ENCODE measurements at places on chromosomes 11 and 22.

GRCh38 chr11:110071197-110071596 is 22.0 kb upstream of the ZC3H12C start:
- no peak for DNase-seq

GRCh38 chr11:92300876-92301275 is 76.3 kb downstream of the FAT3 start:
- DNase-seq = no peak

DNA sequence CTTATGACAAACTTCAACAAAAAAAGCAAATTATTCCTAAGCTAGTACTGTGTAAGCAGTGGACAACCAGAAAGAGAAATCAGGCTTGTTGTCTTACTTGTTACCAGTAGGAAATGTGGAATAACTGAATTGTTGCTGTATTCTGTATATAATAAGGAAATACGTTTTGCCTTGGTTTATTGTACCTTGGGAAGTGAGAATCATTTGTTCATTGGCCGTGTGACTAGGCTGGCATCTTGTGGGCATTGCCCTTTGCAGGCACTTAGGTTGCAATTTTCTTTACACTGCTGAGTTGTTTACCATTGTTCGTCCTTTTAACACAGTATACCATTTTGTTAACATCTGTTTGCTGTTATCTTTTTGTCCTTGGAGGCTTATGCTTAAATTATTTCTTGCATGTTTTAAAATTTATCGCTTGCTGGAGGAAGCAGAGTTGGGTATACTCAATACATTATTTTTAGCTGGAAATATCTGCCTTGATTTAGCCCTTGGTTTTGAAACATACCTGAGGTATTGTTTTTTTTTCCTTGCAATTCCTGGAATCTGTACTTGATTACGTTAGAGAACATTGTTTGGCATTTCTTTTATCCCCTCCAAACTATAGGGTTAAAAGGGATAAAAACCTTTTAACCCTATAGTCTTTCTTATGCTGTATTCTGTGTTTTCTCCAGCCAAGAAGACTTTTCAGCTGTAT is 109.3 kb downstream of the DDX10 start:
- no peak for DNase-seq

- DNase-seq = no peak
Measured at GRCh38 chr22:25113316-25113721, 86.3 kb upstream of the CRYBB3 start.

- DNase-seq = no peak
Measured at GRCh38 chr11:27839226-27839913, 139.1 kb upstream of the BDNF start.

DNA sequence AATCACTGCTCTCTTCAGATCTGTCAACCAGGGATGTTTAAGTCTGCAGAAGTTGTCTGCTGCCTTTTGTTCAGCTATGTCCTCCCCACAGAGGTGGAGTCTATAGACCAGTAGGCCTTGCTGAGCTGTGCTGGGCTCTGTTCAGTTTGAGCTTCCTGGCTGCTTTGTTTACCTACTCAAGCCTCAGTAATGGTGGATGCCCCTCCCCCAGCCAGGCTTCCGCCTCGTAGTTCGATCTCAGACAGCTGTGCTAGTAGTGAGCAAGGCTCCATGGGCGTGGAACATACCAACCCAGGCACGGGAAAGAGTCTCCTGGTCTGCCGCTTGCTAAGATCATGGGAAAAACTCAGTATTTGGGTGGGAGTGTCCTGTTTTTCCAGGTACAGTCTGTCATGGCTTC is 27.6 kb upstream of the CASP12 start:
- DNase-seq = no peak

GRCh38 chr11:103344886-103345285 is 235.7 kb downstream of the DYNC2H1 start:
- DNase-seq = no peak

DNA sequence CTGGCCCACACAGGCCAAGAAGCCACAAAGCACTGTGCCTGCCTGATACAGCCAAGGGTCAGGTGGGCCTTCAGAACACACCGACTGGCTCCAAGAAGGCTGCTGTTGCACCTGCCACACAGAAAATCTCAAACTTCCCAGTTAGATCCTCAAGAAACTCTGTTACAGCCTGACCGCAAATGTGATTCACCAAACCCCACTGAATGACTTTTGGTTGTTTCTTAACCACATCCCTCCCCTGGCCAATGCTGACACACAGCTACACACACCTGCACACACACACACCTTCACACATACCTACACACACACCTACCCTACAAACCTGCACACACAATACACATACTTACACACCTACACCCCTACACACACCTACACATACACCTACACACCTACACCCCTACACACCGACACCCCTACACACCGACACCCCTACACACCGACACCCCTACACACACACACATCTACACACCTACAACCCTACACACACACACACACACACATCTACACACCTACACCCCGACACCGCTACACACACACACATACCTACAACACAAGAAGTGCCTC is 31.5 kb downstream of the CDKN1C start:
- DNase-seq = no peak

DNA sequence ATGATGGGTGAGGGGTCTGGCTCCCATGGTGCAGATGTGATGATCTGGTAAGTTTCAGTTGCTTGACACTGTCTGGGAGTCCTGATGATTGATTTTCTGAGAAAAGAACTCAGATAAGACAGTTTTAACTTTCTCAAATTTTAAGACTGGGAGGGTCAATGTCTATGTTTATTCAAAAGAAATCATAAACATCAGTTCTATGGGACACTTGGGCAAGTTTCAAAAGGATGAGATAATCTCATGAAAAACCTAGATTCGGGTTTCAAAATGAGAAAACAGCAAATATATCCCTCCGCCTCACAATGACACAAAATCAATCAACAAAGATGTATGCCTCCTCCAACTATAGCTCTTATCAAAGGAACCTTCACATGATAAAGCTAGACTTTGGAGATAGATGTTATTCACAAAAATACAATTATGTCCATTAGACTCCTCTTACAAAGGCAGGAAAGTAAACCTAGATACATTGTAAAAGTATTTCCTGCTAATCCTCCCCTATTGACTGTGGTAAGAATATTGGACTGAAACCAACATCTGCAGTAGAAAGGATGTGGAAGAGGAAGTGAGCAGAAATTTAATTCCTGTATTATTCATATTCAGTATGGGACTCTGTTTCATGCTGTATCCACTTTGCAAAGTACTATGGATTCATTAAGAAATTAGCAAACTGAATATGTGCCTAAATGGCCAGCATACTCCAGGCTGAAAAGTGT is 21.6 kb downstream of the SVIP start:
- no peak for DNase-seq

DNA sequence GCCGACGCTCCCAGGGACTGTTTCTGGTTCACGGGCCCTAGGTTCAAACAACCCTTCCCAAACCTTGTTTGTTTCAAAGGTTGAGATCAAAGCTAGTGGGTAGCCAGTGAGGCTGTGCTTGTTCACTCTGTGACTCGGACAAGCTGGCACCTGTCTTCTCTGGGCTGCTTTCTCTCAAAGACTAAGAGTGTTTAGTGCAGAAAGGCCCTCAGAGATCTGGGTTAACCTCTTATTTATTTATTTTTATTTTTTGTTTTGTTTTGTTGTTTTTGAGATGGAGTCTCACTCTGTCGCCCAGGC is 13.0 kb upstream of the MALAT1 start:
- no peak for DNase-seq

- DNase-seq = no peak
Measured at GRCh38 chr11:35997902-35998520, 54.1 kb downstream of the LDLRAD3 start.

DNA sequence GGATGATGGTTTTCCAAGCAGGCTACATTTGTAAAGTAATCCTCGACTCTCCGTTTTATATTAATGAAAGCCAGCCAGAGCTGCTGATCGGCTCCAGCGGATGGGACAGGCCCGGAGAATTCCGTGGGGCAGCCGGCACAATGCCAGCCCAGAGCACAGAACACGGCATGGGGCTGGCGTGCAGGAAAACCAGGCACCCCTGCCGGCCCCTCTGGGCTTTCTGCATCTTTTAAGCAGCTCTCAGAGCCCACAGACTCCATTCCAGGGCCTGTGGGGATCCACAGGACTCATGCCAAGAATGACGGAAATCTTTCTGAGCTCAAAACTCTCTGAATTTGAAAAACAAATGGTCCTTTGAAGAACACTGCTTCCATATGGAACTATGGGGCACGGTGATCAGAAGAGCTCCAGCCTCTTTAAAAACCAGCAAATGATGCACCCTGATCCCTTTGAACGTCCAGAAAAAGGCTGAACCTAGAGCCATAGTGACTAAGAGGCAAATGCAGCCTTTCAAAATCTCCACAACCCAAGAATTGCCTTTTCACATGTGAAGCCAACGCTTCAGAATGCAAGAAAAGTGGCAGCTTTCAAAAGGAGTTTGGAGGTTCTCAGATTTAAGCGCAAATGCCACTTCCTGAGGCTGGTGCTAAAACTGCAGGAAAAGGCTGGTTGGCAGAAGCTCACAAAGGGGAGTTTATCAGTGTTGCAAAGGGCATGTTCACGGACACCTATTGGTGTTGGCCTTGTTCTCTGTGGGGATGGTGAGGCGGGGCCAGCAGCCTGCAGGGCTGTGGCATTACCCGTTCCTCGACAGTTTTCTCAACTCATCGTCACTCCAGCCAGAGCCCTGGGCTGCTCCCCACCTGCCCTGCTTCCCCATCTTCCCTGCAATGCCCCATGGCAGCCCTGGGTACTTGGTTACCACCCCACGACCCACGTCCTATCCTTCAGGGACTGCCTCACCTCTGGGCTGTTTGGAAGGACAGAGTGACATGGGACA is 212.5 kb downstream of the CTTN start:
- DNase-seq = no peak

- DNase-seq = no peak
Measured at GRCh38 chr22:17794726-17795542, 20.7 kb upstream of the BID start.

GRCh38 chr11:102430158-102430836 is 22.3 kb downstream of the TMEM123 start:
- no peak for DNase-seq

GRCh38 chr11:22133776-22134175 is 59.1 kb upstream of the ANO5 start:
- DNase-seq = no peak

- no peak for DNase-seq
Measured at GRCh38 chr22:30830907-30831306, 136.2 kb downstream of the OSBP2 start.

DNA sequence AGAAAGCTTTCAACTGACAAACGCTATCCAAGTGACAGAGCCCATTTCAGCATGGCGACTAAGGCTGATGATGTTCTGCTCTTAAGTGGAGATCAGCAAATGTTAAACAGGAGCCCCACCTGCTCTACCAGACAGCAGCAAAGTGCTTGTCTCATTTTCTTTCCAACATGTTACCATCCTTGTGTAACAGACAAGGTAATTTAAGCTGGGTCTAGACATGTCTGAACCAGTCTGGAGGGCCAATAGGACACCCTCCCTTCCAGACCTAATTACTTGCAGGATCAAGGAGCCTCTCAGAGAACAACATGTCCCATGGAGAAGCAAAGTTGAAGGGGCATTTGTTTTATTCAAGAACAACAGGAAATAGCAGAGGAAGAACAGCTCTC is 3.9 kb upstream of the LMO2 start:
- no peak for DNase-seq

GRCh38 chr11:86303257-86303656 is 1.2 kb downstream of the HIKESHI start:
- DNase-seq = no peak

DNA sequence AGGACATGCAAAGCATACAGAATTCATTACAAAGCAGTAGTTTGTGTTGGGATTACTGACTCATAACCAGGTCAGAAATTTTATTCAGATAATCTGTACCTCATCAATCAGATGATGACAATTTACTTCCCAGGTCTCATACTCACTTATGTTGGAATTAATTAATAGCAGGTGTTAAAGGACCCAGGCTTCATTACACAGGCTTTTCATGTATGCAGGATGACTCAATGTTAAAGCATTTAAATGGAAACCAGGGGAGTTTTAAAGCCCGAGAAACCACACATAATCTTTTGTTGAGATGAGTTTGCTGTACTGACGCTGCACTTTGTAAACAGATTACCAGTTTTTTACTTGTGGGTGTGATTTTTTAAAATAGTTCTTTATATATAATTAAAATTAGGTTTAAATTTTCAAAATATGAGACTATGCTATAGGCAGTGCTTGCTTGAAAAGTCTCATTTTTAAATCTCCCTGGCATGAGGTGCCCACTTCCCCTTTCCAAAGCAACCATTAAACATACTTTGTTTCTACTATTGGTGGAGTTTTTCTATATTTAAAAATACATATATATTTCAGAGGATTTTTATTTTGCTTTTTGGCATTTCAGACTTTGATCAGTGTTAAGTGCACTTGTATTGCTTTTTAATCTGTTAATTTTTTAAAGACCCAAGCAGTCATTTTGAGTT is 41.0 kb downstream of the CEP57 start:
- DNase-seq = no peak

DNA sequence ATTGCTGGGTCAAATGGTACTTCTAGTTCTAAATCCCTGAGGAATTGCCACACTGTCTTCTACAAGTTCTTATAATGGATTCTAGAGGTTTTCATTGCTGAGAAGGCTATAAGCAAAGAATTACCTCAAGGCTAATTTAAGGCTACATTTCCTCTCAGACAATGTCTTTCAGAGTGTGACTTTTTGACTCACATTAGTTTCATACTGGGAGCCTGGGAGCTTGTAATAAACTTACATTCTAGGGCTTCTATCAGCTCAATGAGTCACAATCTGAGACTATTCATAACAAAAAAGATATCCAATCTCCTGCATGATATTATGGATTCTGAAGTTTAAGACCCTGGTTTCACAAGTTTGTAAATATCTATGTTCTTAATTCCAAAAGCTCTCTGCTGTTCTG is 408.7 kb downstream of the LRRC4C start:
- DNase-seq = no peak

- no peak for DNase-seq
Measured at GRCh38 chr11:130124096-130124495, 35.5 kb upstream of the ST14 start.

DNA sequence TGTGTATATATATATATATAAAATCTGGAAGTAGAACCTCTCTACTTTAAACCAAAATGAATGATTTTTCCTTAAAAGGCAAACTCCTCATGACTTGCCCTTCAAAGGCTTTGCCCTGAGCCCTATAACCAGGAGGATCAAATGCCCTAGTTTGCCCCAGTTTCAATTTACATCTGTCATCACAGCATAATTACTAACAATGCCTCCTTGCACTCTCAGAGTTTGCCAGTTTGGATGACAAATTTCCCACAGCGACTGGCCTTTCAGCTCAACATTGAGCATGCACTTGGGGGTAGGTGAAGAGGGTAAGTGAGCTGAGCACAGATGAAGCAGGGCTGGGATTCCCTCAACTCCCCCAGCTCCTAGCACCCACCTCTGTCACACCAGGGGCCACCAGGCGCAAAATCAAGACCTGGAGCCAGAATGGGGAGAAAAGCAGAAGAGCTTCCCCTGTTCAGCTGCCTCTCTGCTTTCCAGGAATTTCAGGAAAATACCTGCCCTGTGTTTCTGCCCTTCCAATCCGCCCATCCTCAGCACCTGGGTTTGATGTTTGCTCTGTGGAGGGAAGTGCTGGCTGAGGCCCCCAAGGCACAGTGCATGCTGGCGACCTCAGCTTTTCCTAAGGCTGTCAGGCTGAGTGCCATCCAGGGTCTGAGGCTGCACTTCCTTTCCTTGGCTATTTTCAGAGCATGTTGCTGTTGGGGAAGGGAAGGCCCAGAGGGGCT is 67.5 kb downstream of the ADAMTS15 start:
- no peak for DNase-seq

All from stimulated activated CD8-positive, alpha-beta memory T cell treated with anti-CD3 and anti-CD28 coated beads, Interleukin-2, amount 100 ng/mL, for 1 hour (primary cell).